Peyer's patch (tissue), 4 donors: ENCODE measurements at places on chromosomes 4 and X. TPM values are rescaled to one million over a fixed set of nuclear protein-coding genes. Genes with fewer than 3 reads are reported as not detected.

- no peaks in the 10 kb centered on the region for H3K36me3 ChIP-seq
- no peak overlapping the region for H3K27ac ChIP-seq
- no peaks in the 10 kb centered on the region for H3K27me3 ChIP-seq
- H3K4me1 ChIP-seq: no peaks in the 10 kb centered on the region
- no peak overlapping the region for H3K4me3 ChIP-seq
- DNase-seq: no peak
Measured at GRCh38 chr4:125526420-125526819, 211.7 kb downstream of the FAT4 start.

GATA1 gene
- total RNA-seq: not detected

EPGN gene
- not detected for total RNA-seq

- no peaks in the 10 kb centered on the region for H3K27me3 ChIP-seq
- no peaks in the 10 kb centered on the region for H3K4me1 ChIP-seq
- no peaks in the 10 kb centered on the region for H3K36me3 ChIP-seq
- DNase-seq: no peak
- no peak overlapping the region for H3K27ac ChIP-seq
Measured at GRCh38 chr4:128349921-128350320, 62.3 kb upstream of the PGRMC2 start.

GRCh38 chrX:141133272-141133671 is 43.7 kb downstream of the LDOC1 start:
- no peaks in the 10 kb centered on the region for H3K36me3 ChIP-seq
- H3K27ac ChIP-seq: no peak overlapping the region
- H3K4me1 ChIP-seq: no peaks in the 10 kb centered on the region
- no peak overlapping the region for H3K4me3 ChIP-seq

NKX1-1 gene
- not detected for total RNA-seq

DNA sequence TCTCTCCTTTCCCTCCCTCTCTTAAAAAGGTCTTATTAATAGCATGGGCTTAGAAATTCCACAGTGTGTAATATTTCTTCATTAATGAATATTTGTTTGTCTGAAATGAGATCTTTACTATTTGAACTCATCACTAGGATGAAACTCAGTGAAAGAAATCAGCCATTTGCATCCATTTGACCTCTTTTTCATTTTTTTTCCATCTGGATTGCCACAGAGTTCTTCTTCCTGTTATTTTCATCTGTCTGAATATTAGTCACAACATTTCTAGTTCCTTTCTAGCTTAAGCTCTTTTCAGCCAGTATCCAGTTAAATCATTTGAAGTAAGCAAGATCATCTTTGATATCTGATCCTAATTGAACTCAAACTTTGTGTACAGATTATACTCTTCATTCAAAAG is 69.2 kb upstream of the PLS3 start:
- no peaks in the 10 kb centered on the region for H3K27me3 ChIP-seq
- H3K4me3 ChIP-seq: no peak overlapping the region
- no peaks in the 10 kb centered on the region for H3K4me1 ChIP-seq
- DNase-seq: no peak
- H3K27ac ChIP-seq: no peak overlapping the region
- no peaks in the 10 kb centered on the region for H3K36me3 ChIP-seq

GRCh38 chr4:146158036-146158745 is 17.3 kb upstream of the LSM6 start:
- no peak for DNase-seq
- H3K27me3 ChIP-seq: no peaks in the 10 kb centered on the region
- no peaks in the 10 kb centered on the region for H3K4me1 ChIP-seq
- H3K4me3 ChIP-seq: no peak overlapping the region
- H3K27ac ChIP-seq: no peak overlapping the region

TLR8 gene
- total RNA-seq: not detected

DNA sequence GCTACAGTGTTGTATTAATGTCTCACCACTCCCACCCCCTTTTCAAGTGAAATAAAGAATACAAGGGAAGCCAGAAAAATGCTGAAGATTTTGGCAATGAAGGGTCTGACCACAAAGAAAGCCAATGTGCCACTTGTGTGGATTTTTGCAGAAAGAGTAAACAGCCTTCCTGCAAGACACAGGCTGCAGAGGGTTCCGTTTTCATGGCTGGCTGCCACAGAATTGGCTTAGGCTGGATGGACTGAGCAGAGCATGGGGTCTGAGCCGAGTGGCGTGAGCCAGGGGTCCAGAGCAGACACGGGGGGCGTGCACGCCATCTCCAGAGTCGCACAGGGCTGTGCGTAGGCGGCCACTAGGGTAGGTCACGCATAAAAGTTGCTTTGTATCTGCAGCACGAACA is 69.2 kb downstream of the MTNR1A start:
- no peaks in the 10 kb centered on the region for H3K4me1 ChIP-seq
- H3K4me3 ChIP-seq: no peak overlapping the region
- no peak for DNase-seq
- no peaks in the 10 kb centered on the region for H3K36me3 ChIP-seq

C1GALT1C1 gene
- 22.9 TPM for total RNA-seq

GRCh38 chrX:40871385-40872082 is 136.2 kb upstream of the MED14 start:
- no peaks in the 10 kb centered on the region for H3K36me3 ChIP-seq
- H3K27me3 ChIP-seq: no peaks in the 10 kb centered on the region
- H3K27ac ChIP-seq: no peak overlapping the region
- DNase-seq: no peak

- no peaks in the 10 kb centered on the region for H3K27me3 ChIP-seq
- no peaks in the 10 kb centered on the region for H3K4me1 ChIP-seq
- no peak for DNase-seq
- H3K4me3 ChIP-seq: no peak overlapping the region
Measured at GRCh38 chrX:39643550-39643949, 454.2 kb downstream of the BCOR start.

GRCh38 chrX:152652467-152652866 is 14.8 kb downstream of the GABRQ start:
- no peaks in the 10 kb centered on the region for H3K27me3 ChIP-seq
- H3K4me3 ChIP-seq: no peak overlapping the region
- no peaks in the 10 kb centered on the region for H3K36me3 ChIP-seq

- no peaks in the 10 kb centered on the region for H3K36me3 ChIP-seq
- no peak overlapping the region for H3K4me3 ChIP-seq
- H3K27ac ChIP-seq: no peak overlapping the region
- DNase-seq: no peak
- H3K27me3 ChIP-seq: no peaks in the 10 kb centered on the region
- no peaks in the 10 kb centered on the region for H3K4me1 ChIP-seq
Measured at GRCh38 chr4:20428436-20429160, 176.9 kb downstream of the SLIT2 start.

DNA sequence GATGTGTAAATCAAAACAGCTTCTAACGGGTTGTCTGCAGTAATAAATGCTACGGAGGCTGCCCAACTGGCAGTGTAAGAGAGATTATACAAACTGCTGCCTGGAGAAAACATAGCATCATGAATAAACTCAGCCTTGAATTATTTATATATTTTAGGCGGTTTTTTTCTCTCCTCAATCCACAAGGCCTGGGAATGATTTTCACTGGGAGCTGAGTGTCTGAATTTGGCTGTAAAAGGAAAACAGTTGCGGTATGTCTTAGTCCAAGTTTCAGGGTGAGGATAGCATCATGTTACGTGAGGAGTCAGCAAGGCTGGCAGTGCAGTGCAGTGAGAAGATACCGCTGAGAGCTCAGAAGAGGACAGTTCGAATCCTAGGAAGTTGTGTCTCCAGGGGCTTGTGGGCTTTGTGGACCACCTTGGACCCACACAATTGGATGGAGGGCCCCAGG is 291.5 kb upstream of the BOD1L1 start:
- no peaks in the 10 kb centered on the region for H3K4me1 ChIP-seq
- H3K4me3 ChIP-seq: no peak overlapping the region
- no peak for DNase-seq
- H3K27ac ChIP-seq: peak overlapping the region; percentile 19
- no peaks in the 10 kb centered on the region for H3K36me3 ChIP-seq

DNA sequence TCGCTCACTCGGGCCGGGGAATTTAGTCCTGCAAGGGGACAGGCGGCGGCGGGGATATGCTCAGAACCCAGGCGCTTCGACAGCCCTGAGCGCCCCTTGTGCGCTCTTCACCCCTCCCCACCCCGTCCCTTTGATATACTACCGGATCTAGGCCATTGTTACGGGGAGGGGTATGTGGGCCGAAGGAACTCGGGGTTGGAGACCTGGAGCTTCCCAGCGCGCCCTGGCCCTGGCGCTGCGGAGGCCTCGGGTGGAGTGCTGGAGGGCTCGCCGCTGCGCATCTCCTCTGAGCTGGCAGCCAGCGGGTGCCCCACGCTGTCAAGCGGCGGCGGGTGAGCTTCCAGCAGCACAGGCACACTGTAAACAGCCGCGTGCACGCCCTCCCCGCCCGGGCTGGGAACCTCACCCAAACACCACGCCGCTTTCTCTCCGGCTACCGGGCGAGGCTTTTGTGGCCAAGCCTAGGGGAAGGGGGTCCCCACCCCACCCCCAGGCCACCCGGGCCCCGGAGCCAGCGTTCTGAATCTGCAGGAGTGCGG is 54.5 kb upstream of the BCOR start:
- H3K4me3 ChIP-seq: peak overlapping the region; percentile 35
- no peaks in the 10 kb centered on the region for H3K36me3 ChIP-seq
- H3K27me3 ChIP-seq: no peaks in the 10 kb centered on the region

FRMPD4 gene
- total RNA-seq: not detected

CPEB2 gene
- total RNA-seq: 25.9 TPM

- no peak overlapping the region for H3K27ac ChIP-seq
- no peak for DNase-seq
- no peaks in the 10 kb centered on the region for H3K27me3 ChIP-seq
Measured at GRCh38 chr4:146255463-146255862, 41.1 kb downstream of the REELD1 start.

GRCh38 chr4:184450045-184450444 is 24.3 kb downstream of the IRF2 start:
- H3K27ac ChIP-seq: peak overlapping the region; percentile 84
- H3K36me3 ChIP-seq: no peaks in the 10 kb centered on the region
- H3K4me3 ChIP-seq: no peak overlapping the region

GRCh38 chr4:166798126-166798525 is 436.2 kb downstream of the SPOCK3 start:
- no peak for DNase-seq
- no peak overlapping the region for H3K4me3 ChIP-seq
- H3K36me3 ChIP-seq: no peaks in the 10 kb centered on the region
- H3K4me1 ChIP-seq: no peaks in the 10 kb centered on the region
- no peaks in the 10 kb centered on the region for H3K27me3 ChIP-seq
- H3K27ac ChIP-seq: no peak overlapping the region

DNA sequence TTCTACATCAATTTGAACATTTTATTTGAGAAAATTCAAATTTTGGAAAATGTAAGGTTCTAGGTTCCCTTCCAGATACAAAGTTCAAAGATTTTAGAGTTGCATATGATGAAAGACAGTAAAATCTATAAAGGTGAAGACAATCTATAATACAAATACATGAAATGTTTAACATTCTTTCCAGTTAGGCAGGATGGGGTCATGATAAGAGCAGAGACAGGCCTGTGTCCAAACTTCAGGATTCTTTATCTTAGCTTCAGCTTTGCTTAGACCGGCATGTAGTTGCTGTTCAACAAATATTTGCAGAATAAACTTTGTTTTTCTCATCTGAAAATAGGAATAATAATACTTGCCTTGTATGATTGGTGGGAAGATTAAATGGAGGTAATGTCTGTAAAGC is 4.5 kb upstream of the RPS6KA3 start:
- H3K36me3 ChIP-seq: no peaks in the 10 kb centered on the region
- H3K4me3 ChIP-seq: no peak overlapping the region
- no peak overlapping the region for H3K27ac ChIP-seq
- H3K27me3 ChIP-seq: no peaks in the 10 kb centered on the region
- peaks cover 5% of the 10 kb centered on the region for H3K4me1 ChIP-seq

GRCh38 chr4:48032721-48033120 is 16.1 kb downstream of the NIPAL1 start:
- no peaks in the 10 kb centered on the region for H3K36me3 ChIP-seq
- H3K27me3 ChIP-seq: no peaks in the 10 kb centered on the region
- H3K27ac ChIP-seq: no peak overlapping the region
- no peak for DNase-seq
- no peak overlapping the region for H3K4me3 ChIP-seq

DNA sequence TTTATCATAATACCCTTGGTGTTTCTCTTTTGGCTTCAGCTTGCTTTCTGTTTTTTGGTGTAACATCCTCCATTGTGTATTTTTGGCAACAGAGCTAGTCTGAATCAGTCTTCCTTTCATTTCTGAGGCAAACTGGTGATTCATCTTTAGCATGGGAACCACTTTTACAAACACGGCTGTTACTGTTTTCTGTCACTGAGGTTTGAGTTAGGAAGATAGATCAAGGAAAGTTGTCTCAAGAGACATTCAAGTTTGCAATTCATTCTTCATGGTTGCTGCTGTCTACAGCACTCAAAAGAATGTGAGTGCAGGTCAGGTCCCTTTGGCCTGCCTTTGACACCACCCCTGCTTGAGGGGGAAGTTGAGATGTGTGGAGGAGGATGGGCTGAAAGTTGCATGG is 36.3 kb downstream of the IL21 start:
- H3K27me3 ChIP-seq: no peaks in the 10 kb centered on the region
- H3K27ac ChIP-seq: no peak overlapping the region
- H3K4me1 ChIP-seq: no peaks in the 10 kb centered on the region
- no peak for DNase-seq
- no peak overlapping the region for H3K4me3 ChIP-seq
- no peaks in the 10 kb centered on the region for H3K36me3 ChIP-seq

XG gene
- not detected for total RNA-seq

DNAJB14 gene
- 19.8 TPM for total RNA-seq

WDR44 gene
- 35.5 TPM for total RNA-seq

GRCh38 chr4:75683482-75684155 is 10.4 kb upstream of the G3BP2 start:
- H3K4me1 ChIP-seq: no peaks in the 10 kb centered on the region
- H3K27me3 ChIP-seq: no peaks in the 10 kb centered on the region
- no peaks in the 10 kb centered on the region for H3K36me3 ChIP-seq
- no peak overlapping the region for H3K27ac ChIP-seq
- no peak for DNase-seq
- no peak overlapping the region for H3K4me3 ChIP-seq

GRCh38 chrX:94051926-94052325 is 377.9 kb downstream of the FAM133A start:
- no peaks in the 10 kb centered on the region for H3K36me3 ChIP-seq
- no peaks in the 10 kb centered on the region for H3K4me1 ChIP-seq
- H3K4me3 ChIP-seq: no peak overlapping the region

DNA sequence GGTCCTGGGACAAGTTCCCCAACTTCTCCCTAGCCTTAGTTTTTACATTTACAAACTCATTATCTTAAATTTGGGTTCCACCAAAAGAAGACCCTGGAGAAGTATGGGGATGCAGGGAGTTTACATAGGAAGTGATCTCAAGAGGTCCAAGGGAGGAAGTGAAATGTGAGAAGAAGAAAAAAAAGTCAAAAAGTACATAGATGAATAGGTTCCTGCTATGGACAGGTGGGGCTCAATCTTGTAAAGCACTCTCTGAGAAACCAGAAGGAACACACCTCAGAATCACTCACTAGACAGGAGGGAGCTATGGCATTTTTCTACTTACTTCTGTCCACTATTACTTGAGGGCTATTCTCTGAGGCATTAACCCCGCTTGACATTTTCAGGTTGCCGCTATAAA is 56.6 kb downstream of the ARHGAP6 start:
- no peak overlapping the region for H3K4me3 ChIP-seq
- no peak overlapping the region for H3K27ac ChIP-seq
- H3K36me3 ChIP-seq: no peaks in the 10 kb centered on the region
- DNase-seq: no peak
